Activated CD4-positive, alpha-beta T cell treated with anti-CD3 and anti-CD28 coated beads for 24 hours (primary cell): ENCODE measurements at places on chromosomes 1 and 21.

DNA sequence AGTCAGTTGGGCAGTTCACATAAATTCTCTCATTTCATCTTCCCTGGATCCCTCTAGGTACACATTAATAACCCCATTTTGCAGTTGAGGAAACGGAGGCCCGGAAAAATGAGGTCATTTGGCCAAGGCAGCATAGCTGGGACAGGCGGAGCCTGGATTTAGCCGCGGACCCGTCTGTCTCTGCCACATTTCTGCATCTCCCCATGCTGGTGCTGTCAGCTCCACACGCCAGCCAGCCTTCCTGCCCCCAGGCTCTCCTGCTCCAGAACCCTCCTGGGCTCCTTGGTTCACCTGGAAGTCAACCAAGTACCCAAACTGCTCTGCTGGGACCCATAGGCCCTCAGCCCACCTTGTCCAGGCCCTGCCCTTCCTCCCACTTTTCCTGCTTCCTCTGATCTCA lies 7.6 kb downstream of the FOXO6 start:
- DNase-seq, result no peak

- no peak for DNase-seq
These were observed 30.5 kb downstream of the RHBG start for GRCh38 chr1:156399355-156400125.

GRCh38 chr1:218585511-218586184 lies 240.5 kb downstream of the TGFB2 start:
- no peak for DNase-seq

DNA sequence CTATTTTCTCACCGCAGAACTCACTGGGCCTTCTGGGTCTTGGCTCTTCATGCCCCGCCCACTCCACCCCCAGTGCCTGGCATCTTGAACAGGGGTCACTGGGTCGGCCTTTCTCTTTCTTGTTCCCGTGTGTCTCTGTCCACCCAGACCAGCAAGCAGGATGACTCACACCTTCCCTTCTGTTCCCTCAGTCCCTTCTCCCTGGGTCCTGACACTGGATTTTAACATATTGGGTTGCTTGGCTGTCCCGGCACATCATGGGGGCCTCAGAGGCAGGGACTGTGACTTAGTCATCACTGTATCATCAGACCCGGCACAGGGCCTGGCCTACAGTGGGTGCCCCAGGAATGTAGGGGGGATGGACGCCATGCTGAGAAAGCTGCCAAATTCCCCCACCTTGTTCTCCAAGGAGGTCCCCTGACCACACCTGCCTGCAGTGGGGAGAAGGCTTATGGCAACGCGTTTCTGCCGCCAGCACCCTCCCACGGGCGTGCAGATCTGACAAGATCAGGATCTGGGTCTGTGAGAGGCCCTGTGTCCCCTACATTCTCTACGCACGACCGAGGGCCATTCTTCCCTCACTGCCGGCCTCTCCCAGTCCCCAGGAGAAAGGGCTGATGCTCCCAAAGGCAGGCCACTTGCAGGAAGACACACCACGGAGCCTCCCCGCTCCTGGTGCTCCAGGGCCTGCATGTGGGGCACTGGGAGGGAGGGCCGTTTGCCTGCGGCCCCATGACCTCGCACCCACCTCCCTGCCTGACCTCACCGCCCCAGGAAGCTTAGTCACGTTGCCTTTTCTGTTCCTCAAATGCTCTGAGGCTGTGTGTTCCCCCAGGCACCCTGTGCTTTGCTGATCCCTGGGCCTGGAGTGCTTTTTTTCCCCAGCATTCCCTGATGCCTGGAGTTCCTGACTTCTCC lies 157.2 kb upstream of the TMEM51 start:
- no peak for DNase-seq

DNA sequence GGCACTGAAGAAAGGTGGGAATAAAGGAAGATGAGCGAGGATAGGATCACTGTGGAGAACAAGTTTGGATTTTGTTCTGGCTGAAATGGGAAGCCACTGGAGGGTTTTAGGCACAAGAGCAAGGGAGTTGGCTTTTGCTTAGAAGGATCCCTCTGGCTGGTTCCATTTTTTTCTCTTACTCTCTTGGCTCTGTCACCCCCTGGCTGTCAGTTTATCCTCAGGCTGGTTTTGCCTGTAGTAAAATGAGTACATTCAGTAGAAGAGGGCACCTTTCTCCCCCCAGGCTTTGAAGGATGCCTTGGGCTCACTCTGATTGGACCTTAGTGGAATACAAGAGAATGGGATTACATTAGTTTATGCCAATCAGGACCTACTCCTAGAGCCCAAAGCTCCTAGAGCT lies 17.1 kb downstream of the CACHD1 start:
- no peak for DNase-seq
